Activated T-helper 2 cell treated with anti-CD3 and anti-CD28 coated beads, Interferon-gamma antibody, Interleukin-2, Interleukin-4, amounts not matched to agents 10 μg/mL and 5 μg/mL and 100 μg/mL, durations not matched to agents 14 hours and 24 hours and 36 hours (primary cell): ENCODE measurements at places on chromosomes 16 and 17. TPM values are rescaled to one million over a fixed set of nuclear protein-coding genes. Genes with fewer than 3 reads are reported as not detected.
A peak's percentile ranks its signal among the peaks of the same experiment; 100 is the strongest.

DNA sequence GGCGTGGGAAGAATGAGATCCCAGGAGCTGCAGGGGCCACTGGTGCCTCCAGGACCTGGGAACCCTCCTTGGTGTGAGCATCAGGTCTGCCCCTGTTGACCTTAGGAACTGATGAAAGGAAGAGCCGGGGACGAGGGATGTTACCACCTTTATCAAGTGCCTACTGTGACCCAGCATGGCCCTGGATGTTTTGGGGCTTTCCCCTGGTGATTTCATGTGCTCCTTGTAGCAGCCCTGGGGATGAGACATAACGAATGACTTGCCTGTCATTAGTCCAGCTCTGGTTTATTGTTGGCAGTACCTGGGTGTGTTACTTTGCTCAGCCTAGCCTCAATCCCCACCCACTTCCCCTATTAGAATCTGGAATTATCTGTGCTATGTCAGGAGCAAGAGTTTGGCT is 39.9 kb downstream of the WSCD1 start:
- H3K27ac ChIP-seq = no peak overlapping the region
- peaks cover 5% of the 10 kb centered on the region for H3K4me1 ChIP-seq
- no peak for DNase-seq
- H3K27me3 ChIP-seq = peaks cover 6% of the 10 kb centered on the region

The RNU2-1 gene
- total RNA-seq = 5,483 and 5,636 TPM in 2 replicates

The NUPR1 gene
- total RNA-seq = not detected in 2 replicates

DNA sequence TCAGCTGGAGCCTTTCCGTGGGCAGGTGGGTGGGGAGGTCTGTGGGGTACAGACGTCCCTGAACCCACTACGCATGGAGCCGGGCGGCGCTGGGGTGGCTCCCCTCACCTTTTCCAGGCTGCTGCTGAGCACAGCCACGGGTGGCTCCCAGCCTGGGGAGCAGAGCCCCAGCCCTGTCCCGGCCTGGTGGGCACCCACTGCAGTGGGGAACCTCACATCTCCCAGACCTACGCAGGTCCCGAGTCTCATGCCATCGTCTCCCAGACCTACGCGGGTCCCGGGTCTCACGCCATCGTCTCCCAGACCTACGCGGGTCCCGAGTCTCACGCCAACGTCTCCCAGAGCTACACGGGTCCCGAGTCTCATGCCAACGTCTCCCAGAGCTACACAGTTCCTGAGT is 17.0 kb upstream of the APRT start:
- no peaks in the 10 kb centered on the region for H3K36me3 ChIP-seq
- no peaks in the 10 kb centered on the region for H3K4me1 ChIP-seq
- no peaks in the 10 kb centered on the region for H3K27me3 ChIP-seq
- DNase-seq = no peak
- H3K27ac ChIP-seq = no peak overlapping the region
- no peak overlapping the region for H3K4me3 ChIP-seq

DNA sequence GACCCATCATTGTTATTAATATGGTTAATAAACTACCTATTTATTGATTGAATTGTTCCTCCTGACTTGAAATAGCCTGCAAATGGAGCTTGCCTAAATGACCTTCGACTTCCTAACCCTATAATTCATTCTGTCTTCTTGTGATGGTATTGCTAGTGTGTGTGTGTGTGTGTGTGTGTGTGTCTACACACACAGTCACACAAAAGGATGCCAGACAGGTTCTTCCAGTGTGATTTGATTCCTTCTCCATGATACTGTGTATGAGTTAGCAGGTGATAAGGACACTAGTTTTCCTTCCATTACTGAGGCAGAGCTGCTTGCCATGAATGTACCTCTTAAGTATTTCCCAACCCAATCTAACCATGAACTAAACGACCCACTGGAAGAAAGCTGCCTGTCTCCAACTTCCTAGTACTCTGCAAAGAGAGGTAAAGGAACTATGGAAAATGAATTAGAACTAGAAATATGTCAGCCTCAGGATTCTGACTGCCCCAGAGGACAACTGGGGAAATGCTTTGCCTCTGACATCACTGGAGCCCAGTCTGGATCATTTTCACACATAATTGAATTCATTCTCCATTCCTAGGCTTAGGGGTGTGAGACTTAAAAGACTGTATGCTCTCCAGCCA is 3.5 kb upstream of the CDC6 start:
- peaks cover 48% of the 10 kb centered on the region for H3K4me1 ChIP-seq
- no peak for DNase-seq
- H3K4me3 ChIP-seq = peak overlapping the region; percentile 56
- H3K27me3 ChIP-seq = no peaks in the 10 kb centered on the region
- H3K36me3 ChIP-seq = peaks cover 49% of the 10 kb centered on the region

- no peaks in the 10 kb centered on the region for H3K36me3 ChIP-seq
- H3K27me3 ChIP-seq = peaks cover 12% of the 10 kb centered on the region
- peaks cover 10% of the 10 kb centered on the region for H3K4me1 ChIP-seq
- H3K27ac ChIP-seq = no peak overlapping the region
Measured at GRCh38 chr17:21119247-21119918, 7.4 kb upstream of the DHRS7B start.

The FNDC8 gene
- total RNA-seq = not detected in 2 replicates

DNA sequence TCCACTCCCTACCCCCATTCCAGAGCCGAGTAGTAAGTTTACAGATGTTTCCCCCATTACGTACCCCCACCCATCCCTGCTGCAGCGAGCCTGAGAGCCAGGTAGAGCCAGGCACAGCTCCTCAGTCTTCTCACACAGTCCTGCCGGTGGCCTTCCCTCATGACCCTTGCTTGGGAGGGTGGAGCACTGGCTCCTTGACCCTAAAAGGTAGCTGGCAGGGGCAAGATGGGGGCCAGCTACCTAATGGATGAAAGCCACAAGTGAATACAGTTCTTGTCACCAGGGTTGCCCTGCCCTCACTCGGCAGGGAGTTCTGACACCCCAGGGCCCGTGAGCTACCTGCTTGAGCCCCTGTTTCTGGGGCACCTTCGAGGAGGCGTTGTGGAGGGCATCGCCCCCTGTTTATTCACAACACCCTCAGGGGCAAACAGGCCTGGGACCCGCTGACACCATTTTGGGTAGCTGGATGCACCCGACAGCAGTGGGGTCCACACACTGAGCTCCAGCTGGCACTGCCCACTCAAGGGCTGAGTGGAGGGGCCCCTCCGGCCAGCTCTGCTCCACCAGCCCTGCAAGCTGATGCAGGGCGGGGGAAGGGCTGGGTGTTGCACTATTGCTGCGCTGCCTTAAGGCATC is 22.2 kb downstream of the ADAM11 start:
- peaks cover 4% of the 10 kb centered on the region for H3K4me1 ChIP-seq
- no peak overlapping the region for H3K27ac ChIP-seq
- no peak overlapping the region for H3K4me3 ChIP-seq
- H3K27me3 ChIP-seq = peaks cover 6% of the 10 kb centered on the region

The HOXB4 gene
- 3.0 and 3.3 TPM in 2 replicates for total RNA-seq

- H3K36me3 ChIP-seq = peaks cover 3% of the 10 kb centered on the region
- H3K4me1 ChIP-seq = peaks cover 6% of the 10 kb centered on the region
- no peak overlapping the region for H3K4me3 ChIP-seq
- no peak overlapping the region for H3K27ac ChIP-seq
- no peak for DNase-seq
Measured at GRCh38 chr17:46974086-46974485, 5.0 kb downstream of the RPRML start.

- peaks cover 13% of the 10 kb centered on the region for H3K4me1 ChIP-seq
- DNase-seq = no peak
- H3K36me3 ChIP-seq = peaks cover 57% of the 10 kb centered on the region
Measured at GRCh38 chr16:56477096-56477878, 25.9 kb downstream of the OGFOD1 start.

GRCh38 chr16:162271-162991 is 3.3 kb upstream of the HBM start:
- H3K27ac ChIP-seq = no peak overlapping the region
- no peaks in the 10 kb centered on the region for H3K4me1 ChIP-seq
- no peaks in the 10 kb centered on the region for H3K36me3 ChIP-seq
- H3K27me3 ChIP-seq = peaks cover 33% of the 10 kb centered on the region
- DNase-seq = no peak
- H3K4me3 ChIP-seq = no peak overlapping the region

GRCh38 chr17:76870377-76870714 is 2.1 kb downstream of the MGAT5B start:
- no peak overlapping the region for H3K4me3 ChIP-seq
- peaks cover 5% of the 10 kb centered on the region for H3K4me1 ChIP-seq
- H3K27me3 ChIP-seq = peaks cover 35% of the 10 kb centered on the region
- no peak for DNase-seq
- no peaks in the 10 kb centered on the region for H3K36me3 ChIP-seq

The KRTAP16-1 gene
- not detected in 2 replicates for total RNA-seq

The EFCAB5 gene
- total RNA-seq = 0.64 and 0.94 TPM in 2 replicates

- no peak for DNase-seq
- H3K36me3 ChIP-seq = no peaks in the 10 kb centered on the region
- peaks cover 74% of the 10 kb centered on the region for H3K4me1 ChIP-seq
- H3K27ac ChIP-seq = no peak overlapping the region
Measured at GRCh38 chr17:40486522-40487370, 14.7 kb downstream of the TNS4 start.

The CDRT4 gene
- total RNA-seq = 4.8 and 8.0 TPM in 2 replicates

The PRR35 gene
- not detected in 2 replicates for total RNA-seq

- H3K27ac ChIP-seq = no peak overlapping the region
- H3K36me3 ChIP-seq = no peaks in the 10 kb centered on the region
- DNase-seq = no peak
- no peak overlapping the region for H3K4me3 ChIP-seq
- no peaks in the 10 kb centered on the region for H3K27me3 ChIP-seq
Measured at GRCh38 chr16:19850131-19850817, 34.4 kb downstream of the GPRC5B start.

DNA sequence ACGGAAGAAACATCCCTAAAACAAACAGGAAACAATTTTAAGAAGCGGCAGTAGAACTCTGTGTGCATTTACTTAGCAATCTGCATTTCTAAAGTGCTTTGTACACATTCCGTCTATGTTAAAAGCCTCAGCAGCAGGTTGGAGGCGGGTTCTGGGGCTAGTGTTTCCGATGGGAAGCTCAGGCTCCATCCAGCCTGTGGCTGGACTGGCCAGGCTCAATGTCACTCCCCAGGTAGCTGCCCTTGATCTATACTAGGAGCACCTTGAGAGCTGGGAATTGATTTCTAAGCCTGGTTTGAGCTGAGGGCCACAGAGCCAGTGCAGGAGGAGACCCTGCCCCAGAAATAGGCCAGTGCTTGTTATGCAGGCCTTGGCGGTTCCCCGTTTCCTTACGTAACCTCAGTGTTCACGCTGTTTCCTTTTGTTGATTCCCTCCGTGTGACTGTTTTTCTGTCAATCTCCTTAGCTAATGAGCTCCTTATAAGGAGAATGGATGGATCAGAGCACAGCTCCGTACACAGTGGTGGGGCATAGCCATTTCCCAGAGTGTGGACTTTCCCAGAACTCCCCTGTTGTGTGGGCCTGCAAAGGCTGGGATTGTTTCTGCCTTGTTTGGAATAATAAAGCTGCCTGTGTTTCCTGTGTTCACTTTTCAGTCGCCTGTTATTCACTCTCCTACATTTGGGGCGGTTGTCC is 21.4 kb downstream of the ADORA2B start:
- H3K27ac ChIP-seq = no peak overlapping the region
- no peaks in the 10 kb centered on the region for H3K36me3 ChIP-seq
- H3K27me3 ChIP-seq = peaks cover 35% of the 10 kb centered on the region
- no peak overlapping the region for H3K4me3 ChIP-seq
- H3K4me1 ChIP-seq = peaks cover 8% of the 10 kb centered on the region
- no peak for DNase-seq

GRCh38 chr17:82247856-82248671 is 19.2 kb downstream of the SLC16A3 start:
- no peak overlapping the region for H3K4me3 ChIP-seq
- DNase-seq = no peak
- no peak overlapping the region for H3K27ac ChIP-seq
- no peaks in the 10 kb centered on the region for H3K27me3 ChIP-seq
- peaks cover 6% of the 10 kb centered on the region for H3K4me1 ChIP-seq
- H3K36me3 ChIP-seq = peaks cover 80% of the 10 kb centered on the region

The MYADML2 gene
- not detected in 2 replicates for total RNA-seq
